CD4-positive, CD25-positive, alpha-beta regulatory T cell (primary cell): ENCODE measurements at places on chromosomes 3 and 15. TPM values are rescaled to one million over a fixed set of nuclear protein-coding genes. Genes with fewer than 3 reads are reported as not detected.
A peak's percentile ranks its signal among the peaks of the same experiment; 100 is the strongest.

DNA sequence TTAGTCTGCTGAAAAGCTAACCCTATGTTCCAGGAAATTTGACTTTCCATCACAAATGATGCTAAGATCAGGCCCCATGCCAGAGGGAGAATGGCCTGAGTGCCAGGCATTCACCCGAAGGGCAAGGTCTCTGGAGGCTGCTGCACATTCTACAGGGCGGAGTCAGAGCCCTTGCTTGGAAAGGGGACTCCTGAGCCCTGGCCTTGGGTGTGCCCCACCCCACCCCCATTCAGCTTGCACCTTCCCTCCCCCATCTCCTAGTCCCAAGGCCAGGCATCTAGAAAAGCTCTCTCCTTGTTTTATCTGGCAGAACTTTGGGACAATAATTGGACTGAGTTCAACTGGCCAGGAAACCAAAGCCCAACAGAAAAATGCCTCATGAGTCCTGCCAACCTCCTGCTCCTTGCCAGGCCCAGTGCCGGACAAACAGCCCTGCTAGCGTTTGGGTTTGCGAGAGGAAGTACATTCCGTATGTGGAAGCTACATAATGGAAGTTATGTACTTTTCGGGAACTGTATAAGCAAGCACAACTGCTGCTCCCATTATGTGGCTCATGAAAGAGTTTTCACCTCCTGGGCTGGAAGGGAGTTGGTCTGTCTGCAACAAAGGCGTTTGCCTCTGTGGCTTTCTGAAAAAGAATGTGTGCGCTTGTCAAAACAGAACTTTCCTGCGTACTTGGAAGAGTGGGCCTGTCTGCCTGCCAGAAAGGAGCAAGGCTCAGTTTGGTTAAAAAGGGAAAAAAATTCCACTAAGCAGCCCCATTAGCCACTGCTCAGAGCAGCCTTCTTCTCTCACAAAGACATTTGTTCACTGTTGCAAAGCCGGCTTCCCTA lies 321.5 kb upstream of the CTNNB1 start:
- no peak for DNase-seq

- no peak for DNase-seq
These were observed 345.6 kb downstream of the MCTP2 start for GRCh38 chr15:94576889-94577533.

GRCh38 chr15:48708641-48709040 lies 63.1 kb upstream of the FBN1 start:
- no peak for DNase-seq

GRCh38 chr3:134464064-134464688 lies 21.6 kb downstream of the ANAPC13 start:
- no peak for DNase-seq

DNA sequence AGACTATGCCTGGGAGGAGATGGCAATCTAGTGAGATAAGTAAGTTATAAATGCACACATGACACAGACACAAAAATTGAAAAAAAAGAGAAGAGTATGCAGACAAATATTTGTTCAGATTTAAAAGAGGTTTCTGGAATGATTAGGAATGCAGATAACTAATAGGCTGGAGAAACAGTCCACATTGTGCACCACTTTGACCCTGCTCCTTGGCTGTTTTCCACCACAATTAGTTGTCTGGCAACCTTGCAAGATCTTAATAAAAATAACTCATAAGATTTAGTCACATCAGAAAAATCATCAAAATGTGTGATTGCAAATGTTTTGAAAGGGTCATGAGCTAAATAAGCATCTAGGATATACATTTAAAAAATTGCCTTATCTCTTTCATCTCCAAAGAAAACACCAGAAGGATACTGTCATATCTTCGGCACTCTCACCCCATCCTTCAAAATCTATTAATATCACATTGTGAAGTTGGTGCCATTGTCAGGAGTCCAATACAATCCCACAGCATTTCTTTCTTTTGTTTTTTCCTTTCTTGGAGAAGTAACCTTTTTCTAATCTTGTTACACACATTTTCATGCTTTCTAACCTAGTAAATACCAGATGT lies 153.7 kb upstream of the KCNMB2 start:
- DNase-seq, result no peak

DNA sequence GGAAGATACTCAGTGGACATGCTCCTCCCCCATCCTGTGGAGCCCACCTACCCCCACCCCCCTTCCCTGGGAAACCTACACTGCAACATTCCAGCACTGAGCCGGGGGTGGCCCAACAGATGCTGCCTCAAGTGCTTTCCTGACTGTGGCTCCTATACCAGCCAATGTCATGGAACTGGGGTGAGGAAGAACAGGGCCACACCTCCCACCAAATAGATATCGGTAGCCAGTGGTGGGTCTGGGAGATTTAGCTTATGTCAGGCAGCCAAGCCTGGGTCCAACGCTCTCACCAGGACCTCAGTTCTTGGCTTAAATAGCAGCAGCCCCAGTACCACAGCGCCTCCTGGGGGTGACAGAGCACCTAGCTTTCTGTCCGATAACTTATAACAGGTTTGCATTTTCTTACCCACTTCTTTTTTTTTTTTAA lies 30.3 kb downstream of the CDC25A start:
- DNase-seq, result peak; percentile 61

Gene CLDN16
- total RNA-seq, result not detected

GRCh38 chr3:55515550-55516246 lies 28.6 kb upstream of the WNT5A start:
- DNase-seq, result no peak

Gene GOLGA8N
- 1.4 TPM for total RNA-seq

GRCh38 chr15:76158815-76159214 lies 99.0 kb downstream of the TMEM266 start:
- no peak for DNase-seq

Gene GOLGA6L9
- 2.9 TPM for total RNA-seq

Gene ACAA1
- total RNA-seq, result 80.7 TPM

- DNase-seq, result no peak
These were observed 73.7 kb upstream of the MB21D2 start for GRCh38 chr3:192991356-192991755.

DNA sequence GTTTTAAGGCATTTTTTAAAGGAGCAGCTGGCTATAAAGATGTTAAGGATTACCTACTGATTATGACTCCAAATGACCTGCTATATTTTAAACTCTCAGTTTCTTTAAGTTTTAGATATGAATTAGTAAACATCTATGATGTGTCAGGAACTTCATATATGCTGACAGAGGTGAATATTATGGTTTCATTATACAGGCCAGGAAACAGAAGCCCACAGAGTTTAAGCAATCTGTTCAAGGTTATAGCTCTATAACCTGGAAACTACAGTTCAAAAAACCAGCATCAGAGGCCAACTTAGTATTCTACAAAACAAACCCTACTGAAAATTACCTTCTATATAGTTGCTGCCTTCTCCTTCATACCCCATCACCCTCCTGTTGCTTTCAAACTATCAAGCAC lies 17.4 kb downstream of the PLSCR4 start:
- DNase-seq, result no peak

- DNase-seq, result no peak
These were observed 32.7 kb downstream of the PDIA5 start for GRCh38 chr3:123099331-123100192.

DNA sequence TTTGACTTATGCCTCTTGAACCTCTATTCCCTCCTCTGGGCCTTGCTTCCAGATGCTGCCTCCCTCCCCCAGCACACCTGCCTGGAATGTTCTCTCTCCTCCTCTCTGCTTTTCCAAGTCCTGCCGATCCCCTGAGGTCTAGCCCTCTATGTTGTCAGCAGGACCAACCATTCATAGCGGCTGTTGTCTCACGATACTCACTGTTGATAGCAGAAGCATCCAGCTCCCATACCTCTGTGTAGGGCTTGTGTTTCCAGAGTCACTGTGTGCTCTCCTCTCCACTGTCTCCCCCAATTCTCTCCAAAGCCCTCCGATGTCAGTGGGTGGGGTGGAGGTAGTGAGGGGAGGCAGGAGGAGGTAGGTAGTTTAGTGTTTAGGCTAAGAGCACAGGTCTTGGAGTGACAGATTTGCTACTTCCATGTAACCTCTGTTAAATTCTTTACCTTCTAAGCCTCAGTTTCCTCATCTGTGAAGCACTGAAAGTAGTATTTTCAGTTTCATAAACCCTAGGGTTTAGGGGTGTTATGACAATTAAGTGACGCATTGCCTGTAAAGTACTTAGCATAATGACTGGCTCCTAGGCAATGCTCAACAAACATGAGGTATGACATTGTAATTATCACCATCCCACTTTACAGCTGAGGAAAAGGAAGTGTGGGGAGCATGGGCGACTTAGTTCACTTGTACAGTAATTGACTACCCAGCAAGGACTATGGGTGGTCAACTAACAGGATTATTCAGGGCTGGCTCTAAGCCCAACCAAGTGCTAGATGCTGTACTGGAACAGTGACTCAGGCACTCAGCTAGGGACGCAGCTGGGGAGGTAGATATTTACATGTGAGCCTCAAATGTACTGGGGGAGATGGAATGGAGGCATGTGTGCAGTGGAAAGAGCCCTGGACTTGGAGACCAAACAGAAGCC lies 122.8 kb downstream of the CACNA1D start:
- no peak for DNase-seq

Gene SLC12A8
- not detected for total RNA-seq

Gene CLDN1
- total RNA-seq, result 0.39 TPM

Gene PLIN1
- total RNA-seq, result not detected

- DNase-seq, result peak; percentile 53
These were observed at the start of gene SCG3 for GRCh38 chr15:51681303-51681963. SCG3 (plus strand) TSS chr15:51681503; CDS start chr15:51681756, 253 bp downstream.

DNA sequence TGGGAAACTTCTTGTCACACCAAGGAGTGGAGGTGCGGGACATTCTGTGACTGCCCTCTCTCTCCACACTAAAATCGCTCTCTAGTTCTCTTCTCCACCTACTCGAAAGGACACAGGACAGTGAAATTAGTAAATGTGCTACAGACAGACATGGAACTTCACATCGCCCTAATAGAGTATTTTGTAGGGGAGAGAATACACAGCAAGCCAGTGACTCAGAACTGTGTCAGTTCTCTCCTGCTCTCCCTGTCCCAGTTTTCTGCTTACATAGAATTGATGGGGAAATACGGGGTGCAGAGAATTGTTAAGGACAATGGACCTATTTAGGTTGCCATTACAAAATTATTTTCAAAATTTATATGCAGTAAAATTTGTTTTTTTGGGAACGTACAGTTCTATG lies 159.6 kb upstream of the GADL1 start:
- no peak for DNase-seq

DNA sequence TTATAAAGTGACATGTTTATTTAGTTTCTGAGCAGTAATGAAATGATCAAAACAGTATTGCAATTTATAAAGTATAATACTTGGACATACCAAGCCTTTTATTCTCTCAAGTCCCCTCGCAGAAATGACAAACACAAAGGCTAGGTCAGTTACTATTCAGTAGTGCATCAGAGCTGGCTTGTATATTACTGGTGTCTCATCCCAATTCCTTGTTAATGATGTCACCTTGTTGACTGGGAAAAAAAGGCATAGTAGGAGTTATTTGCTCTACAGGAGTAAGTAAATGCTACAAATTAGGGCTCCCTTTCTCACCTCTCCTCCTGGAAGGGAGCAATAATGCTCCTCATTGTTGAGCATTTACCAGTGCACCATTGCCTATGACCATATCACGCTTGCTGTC lies 317.6 kb downstream of the CHL1 start:
- DNase-seq, result no peak
